Body of pancreas (tissue), 4 donors: ENCODE measurements at places on chromosomes 16 and 17. TPM values are rescaled to one million over a fixed set of nuclear protein-coding genes. Genes with fewer than 3 reads are reported as not detected.
A peak's percentile ranks its signal among the peaks of the same experiment; 100 is the strongest.

- H3K27me3 ChIP-seq = no peaks in the 10 kb centered on the region
- H3K27ac ChIP-seq = no peak overlapping the region
- H3K4me1 ChIP-seq = peaks cover 10% of the 10 kb centered on the region
- no peak for DNase-seq
- no peak overlapping the region for H3K4me3 ChIP-seq
Observed at GRCh38 chr16:48394355-48394703, 9.1 kb upstream of the SIAH1 start.

- H3K27ac ChIP-seq = no peak overlapping the region
- H3K27me3 ChIP-seq = no peaks in the 10 kb centered on the region
- H3K36me3 ChIP-seq = peaks cover 16% of the 10 kb centered on the region
- H3K4me1 ChIP-seq = no peaks in the 10 kb centered on the region
- DNase-seq = no peak
- no peak overlapping the region for H3K4me3 ChIP-seq
Observed at GRCh38 chr17:16101440-16101839, 101.8 kb downstream of the TTC19 start.

- H3K36me3 ChIP-seq = no peaks in the 10 kb centered on the region
- no peak for DNase-seq
- no peaks in the 10 kb centered on the region for H3K27me3 ChIP-seq
- H3K4me1 ChIP-seq = no peaks in the 10 kb centered on the region
Observed at GRCh38 chr16:53142823-53143568, 88.2 kb downstream of the CHD9 start.

Gene ERAL1
- total RNA-seq = 49.4 TPM

DNA sequence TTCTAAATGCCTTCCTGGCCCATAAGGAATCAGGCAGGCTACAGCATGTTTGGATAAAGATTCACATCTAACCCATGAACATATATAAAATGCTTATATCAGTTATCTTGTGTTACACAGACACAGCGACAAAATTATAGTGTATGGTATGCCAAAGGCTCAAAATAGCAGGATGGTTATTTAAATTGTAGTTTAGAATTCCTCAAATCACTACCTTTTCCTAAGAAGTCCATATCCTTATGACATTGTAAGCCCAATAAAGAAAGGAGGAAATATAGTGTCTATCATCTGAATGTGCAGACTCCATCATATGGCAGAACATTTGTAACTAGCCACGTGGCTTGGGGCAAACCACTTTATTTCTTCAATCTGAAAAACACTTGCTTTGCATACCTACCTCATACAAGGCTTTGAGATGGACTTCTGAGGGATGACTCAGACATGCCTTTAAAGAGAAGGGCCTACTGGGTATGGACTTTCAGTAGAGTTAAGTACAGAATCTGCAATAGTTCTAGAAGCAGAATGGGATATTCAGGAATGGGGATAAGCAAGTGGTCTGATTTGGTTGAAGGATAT is 12.1 kb upstream of the DHX8 start:
- no peak overlapping the region for H3K4me3 ChIP-seq
- peaks cover 8% of the 10 kb centered on the region for H3K4me1 ChIP-seq

DNA sequence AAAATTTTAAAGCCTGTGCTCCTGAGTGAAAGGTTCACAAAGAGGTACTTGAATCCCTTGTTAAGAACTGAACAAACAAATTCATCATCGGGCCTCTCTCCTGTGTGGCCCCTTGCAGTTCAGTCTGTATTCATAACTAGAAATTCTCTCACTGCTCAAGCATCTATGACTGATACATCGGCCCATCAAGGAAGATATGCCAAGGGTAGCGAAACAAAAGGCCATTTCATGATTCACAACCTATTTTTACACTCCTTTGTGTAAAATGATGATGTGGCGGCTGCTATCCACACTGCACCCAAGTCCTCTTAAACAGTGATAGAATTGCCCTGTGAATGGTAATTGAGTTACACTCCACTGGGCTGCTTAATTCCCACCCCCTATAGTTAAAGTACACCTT is 204.6 kb downstream of the STX8 start:
- no peaks in the 10 kb centered on the region for H3K4me1 ChIP-seq
- no peak for DNase-seq
- H3K4me3 ChIP-seq = no peak overlapping the region
- no peaks in the 10 kb centered on the region for H3K36me3 ChIP-seq
- no peak overlapping the region for H3K27ac ChIP-seq
- H3K27me3 ChIP-seq = no peaks in the 10 kb centered on the region

DNA sequence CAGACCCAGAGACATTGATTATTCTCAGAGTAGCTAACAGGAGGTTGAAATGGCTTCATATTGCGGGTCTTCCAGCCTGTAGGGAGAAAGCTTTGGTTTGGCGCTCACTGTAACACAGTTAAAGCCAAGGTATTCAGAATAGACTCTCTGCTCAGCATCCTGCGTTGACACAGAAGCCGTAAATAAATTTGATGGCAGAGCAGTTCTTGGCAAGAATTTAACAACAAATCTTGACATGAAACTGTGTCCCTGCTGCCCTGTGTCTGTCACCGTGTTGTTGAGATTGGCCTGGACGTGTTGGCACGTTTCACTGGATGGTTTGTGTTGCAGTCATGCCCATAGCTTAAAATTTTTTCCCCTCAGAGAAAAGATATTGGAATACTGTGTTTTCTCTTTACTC is 359.6 kb downstream of the SNX29 start:
- no peaks in the 10 kb centered on the region for H3K36me3 ChIP-seq
- H3K27ac ChIP-seq = no peak overlapping the region
- H3K27me3 ChIP-seq = no peaks in the 10 kb centered on the region
- H3K4me1 ChIP-seq = no peaks in the 10 kb centered on the region

- no peak for DNase-seq
- H3K27me3 ChIP-seq = no peaks in the 10 kb centered on the region
- no peak overlapping the region for H3K4me3 ChIP-seq
- no peak overlapping the region for H3K27ac ChIP-seq
Observed at GRCh38 chr17:39787743-39788484, 50.2 kb downstream of the GRB7 start.

DNA sequence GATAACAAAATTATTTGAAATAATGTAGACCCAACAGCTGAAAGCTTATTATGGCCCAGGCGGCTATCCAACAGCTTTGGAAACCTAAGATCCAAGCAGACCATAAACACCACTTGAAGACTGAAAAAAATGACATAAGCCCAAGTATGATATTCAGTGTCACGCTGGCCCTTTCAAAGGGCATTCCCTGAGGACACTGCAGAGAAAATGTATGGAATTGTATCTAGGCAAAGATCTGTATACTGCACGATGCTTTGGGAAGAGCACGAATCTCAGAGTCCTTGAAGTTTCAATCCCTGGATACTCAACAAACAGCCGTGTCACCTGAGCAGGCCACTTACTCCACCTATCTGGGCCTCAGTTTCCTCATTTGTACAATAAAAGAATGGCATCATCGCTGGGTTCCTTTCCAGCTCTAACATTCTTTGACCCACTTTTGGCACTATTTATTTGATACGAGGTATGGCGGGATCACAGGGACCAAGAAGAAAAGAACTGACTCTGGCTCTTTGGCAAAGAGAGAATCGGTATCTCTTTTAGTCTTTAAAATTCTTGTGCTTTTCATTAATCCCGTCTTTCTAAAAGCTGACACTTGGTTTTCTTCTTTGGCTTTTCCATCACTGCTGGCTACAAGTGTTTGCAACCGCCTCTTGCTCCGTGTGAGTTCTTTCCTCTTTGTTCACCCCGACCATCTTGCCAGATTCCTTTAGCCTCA is 1.2 kb downstream of the STAT5B start:
- no peaks in the 10 kb centered on the region for H3K36me3 ChIP-seq
- H3K27ac ChIP-seq = no peak overlapping the region
- no peak for DNase-seq
- H3K4me3 ChIP-seq = peak overlapping the region; percentile 77

- H3K36me3 ChIP-seq = peaks cover 47% of the 10 kb centered on the region
- peak; percentile 25 for DNase-seq
- H3K27me3 ChIP-seq = no peaks in the 10 kb centered on the region
- H3K27ac ChIP-seq = no peak overlapping the region
- H3K4me1 ChIP-seq = no peaks in the 10 kb centered on the region
Observed at GRCh38 chr17:42720996-42721583, 23.8 kb downstream of the EZH1 start.

Gene JPH3
- total RNA-seq = not detected

DNA sequence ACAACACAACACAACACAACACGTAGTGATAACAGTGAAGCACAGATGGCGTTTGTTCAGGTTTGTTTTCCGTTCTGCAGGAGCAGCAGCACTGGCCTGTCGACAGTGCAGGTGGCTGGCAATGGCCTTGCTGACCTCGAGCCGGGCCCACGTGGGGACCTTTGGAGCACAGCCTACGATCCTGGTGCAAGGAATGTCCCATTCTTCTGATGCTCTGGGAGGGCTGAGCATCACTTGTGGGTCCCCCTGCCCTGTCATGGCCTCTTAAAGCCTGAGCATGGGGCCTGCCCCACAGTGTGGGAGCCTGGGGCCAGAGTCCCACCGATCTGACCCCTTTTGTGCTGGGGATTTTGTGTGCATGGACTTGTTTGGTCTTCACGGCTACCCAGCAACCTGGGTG is 6.8 kb downstream of the MAP2K3 start:
- DNase-seq = peak; percentile 45
- H3K27ac ChIP-seq = no peak overlapping the region
- H3K4me3 ChIP-seq = no peak overlapping the region
- H3K27me3 ChIP-seq = no peaks in the 10 kb centered on the region

Gene KRT24
- total RNA-seq = not detected

DNA sequence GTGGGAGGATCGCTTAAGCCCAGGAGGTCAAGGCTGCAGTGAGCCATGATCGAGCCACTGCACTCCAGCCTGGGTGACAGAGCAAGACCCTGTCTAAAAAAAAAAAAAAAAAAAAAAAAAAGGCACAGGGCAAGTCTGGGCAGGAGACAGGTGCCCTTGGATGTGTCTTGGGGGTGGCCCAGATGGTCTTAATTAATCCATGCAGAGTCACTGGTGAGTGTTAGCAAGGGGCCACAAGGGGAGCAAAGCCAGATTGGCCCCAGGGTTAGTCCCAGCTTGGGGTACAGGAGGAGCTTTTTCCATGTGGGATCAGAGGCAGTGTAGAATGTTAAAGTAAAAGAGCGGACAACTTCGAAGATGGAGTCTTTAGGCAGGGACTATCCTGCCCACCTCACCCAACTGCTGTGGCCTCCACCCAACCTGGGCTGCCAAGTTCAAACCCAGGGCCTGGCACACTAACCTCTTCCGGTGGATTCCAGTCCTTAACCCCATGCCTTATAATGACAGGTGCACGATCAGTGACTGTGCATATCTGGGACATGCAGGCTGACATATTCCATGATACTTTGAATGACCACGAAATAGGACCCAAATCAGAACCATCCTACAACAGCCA is 32.2 kb upstream of the MFSD6L start:
- DNase-seq = no peak
- no peaks in the 10 kb centered on the region for H3K27me3 ChIP-seq
- H3K4me1 ChIP-seq = no peaks in the 10 kb centered on the region
- H3K4me3 ChIP-seq = no peak overlapping the region

DNA sequence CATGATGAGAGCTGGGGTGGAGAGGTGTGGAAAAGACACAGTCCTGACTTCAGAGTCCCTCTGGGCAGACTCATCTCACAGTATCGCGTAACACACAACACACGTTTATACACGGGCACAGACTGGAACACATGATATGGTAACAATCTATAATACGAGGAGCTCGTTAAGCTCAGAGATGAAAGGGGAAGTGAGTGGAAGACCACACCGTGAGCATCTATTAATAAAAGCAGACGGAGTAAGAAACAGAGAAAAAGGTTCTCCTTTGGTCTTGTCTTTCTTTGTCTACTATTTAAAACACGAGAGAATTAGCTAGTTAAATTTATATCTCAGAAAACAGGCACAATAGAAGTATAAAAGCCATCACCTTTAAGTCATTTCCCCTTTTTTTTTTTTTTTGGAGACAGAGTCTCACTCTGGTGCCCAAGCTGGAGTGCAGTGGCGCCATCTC is 13.5 kb downstream of the ANKRD11 start:
- no peaks in the 10 kb centered on the region for H3K27me3 ChIP-seq
- H3K36me3 ChIP-seq = no peaks in the 10 kb centered on the region
- H3K27ac ChIP-seq = no peak overlapping the region
- no peak overlapping the region for H3K4me3 ChIP-seq

Gene YBX2
- total RNA-seq = 1.3 TPM

DNA sequence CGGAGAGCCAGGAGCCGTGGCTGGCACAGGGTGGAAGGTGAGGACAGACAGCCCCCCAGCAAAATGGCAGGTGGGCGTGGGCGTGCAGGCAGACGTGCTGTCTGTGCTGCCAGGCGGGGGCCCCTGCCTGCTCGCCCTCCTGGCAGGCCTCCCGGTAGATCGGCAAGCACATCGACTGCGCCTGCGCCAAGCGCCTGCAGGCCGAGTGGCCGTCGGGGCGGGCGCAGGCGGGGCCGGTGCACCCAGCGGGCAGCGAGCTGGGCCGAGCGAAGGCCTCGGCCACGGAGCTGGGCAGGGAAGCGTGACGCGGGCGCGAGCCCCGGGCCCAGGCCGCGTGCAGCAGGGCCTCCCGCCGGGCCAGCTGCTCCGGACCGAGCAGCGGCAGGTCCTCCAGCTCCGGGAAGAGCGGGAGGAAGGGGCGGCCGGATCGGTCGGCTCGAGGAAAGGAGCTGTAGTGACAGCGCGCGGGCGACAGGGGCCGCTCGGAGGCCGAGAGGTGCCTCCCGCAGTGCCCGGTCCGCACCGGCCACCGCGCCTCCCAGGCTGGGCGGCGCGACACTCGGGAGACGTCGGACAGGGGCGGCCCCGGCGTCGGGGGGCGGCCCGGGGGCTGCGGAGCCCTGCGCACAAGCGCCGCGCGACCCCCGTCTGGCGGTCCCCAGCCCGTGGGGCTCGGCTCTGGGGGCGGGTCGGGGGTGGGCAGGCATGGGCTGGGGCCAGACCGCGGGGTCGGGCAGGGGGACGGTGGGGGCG is 16.9 kb downstream of the GRIN2C start:
- no peak overlapping the region for H3K27ac ChIP-seq
- peak; percentile 69 for DNase-seq
- no peaks in the 10 kb centered on the region for H3K36me3 ChIP-seq
- peaks cover 9% of the 10 kb centered on the region for H3K4me1 ChIP-seq
- no peak overlapping the region for H3K4me3 ChIP-seq

Gene KRTAP2-2
- not detected for total RNA-seq

- H3K27ac ChIP-seq = no peak overlapping the region
- H3K36me3 ChIP-seq = no peaks in the 10 kb centered on the region
- peaks cover 9% of the 10 kb centered on the region for H3K4me1 ChIP-seq
- H3K4me3 ChIP-seq = no peak overlapping the region
Observed at GRCh38 chr16:23298290-23298915, 3.7 kb upstream of the SCNN1B start.
